HAP-1 (cell line): ENCODE measurements at places on chromosomes 12 and 14.

DNA sequence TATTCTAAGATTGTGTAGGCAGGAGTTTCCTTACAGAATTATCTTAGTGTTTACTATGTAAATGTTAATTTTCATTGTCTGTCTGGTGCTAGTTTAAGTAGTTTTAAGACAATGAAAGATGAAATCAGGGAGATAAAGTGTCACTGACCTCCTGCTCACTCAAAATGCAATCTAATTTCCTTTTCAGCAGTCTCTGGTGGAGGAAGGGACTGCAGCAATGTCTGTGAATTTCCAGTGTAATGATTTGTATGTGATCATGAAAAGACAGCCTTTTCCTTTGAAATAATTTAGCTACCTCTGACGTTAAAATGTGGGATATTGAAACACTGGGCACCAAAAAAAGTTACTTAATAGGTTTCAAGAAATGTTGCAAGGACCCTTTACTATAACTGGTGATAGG, 779.7 kb upstream of the FLRT2 start:
- no peak for DNase-seq

- DNase-seq: peak; percentile 89
Measured at GRCh38 chr14:103910262-103910935, 17.9 kb upstream of the TDRD9 start.

GRCh38 chr12:77686760-77687159, 143.9 kb upstream of the NAV3 start:
- no peak for DNase-seq

DNA sequence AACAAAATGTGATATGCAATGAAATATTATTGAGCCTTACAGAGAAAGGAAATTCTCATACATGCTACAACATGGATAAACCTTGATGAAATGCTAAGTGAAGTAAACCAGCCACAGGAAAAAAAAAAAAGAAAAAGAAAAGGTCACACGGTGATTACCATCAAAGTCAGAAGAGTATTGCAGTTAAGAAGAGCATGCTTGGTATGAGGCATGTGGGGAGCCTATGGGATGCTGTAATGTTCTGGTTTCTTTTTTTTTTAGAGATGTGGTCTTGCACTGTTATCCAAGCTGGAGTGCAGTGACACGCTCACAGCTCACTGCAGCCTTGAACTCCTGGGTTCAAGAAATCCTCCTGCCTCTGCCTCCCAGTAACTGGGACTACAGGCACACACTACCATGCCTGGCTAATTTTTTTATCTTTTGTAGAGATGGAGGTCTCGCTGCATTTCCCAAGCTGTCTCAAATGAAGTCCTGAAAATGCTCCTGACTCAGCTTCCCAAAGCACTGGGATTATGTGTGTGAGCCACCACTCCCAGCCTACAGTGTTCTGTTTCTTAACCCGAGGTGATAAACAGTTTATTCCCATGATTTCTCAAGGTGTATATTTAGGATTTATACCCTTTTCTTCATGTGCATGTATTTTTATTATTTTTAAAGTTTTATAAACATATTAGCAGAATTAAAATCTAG, 96.2 kb downstream of the SEC23A start:
- no peak for DNase-seq

GRCh38 chr12:56105609-56105902, 1.2 kb downstream of the PA2G4 start:
- no peak for DNase-seq

GRCh38 chr12:118189741-118190191, 53.8 kb downstream of the PEBP1 start:
- no peak for DNase-seq

DNA sequence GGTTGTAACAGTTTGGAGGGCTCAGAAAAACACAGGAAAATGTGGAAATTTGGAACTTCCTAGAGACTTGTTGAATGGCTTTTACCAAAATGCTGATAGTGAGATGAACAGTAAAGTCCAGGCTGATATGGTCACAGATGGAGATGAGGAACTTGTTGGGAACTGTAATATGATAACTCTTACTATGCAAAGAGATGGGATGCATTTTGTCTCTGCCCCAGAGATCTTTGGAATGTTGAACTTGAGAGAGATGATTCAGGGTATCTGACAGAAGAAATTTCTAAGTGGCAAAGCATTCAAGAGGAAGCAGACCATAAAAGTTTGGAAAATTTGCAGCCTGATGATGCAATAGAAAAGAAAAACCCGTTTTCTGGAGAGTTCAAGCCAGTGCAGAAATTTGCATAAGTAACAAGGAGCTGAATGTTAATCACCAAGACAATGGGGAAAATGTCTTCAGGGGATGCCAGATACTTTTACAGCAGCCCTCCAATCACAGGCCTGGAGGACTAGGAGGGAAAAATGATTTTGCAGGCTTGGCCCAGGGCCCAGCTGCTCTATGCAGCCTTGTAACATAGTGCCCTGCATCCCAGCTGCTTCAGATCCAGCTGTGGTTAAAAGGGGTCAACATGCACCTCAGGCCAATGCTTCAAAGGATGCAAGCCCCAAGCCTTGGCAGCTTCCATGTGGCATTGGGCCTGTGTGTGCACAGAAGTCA, 572.7 kb upstream of the ATP2B1 start:
- DNase-seq: no peak

DNA sequence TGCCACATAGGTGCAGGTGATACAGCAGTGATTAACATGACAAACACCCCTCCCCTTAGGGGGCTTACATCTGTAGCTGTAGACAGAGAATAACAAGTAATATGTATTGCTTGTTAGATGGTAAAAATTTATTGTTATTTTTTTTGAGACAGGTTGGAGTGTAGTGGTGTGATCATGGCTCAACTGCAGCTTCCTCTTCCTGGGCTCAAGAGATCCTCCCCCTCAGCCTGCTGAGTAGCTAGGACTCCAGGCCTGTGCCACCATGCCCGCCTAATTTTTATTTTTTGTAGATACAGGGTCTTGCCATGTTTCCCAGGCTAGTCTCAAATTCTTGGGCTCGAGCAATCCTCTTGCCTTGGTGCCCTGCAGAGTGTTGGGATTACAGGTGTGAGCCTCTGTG, 19.8 kb downstream of the DIP2B start:
- no peak for DNase-seq

GRCh38 chr12:110330544-110330943, 49.5 kb downstream of the ATP2A2 start:
- no peak for DNase-seq
